PC-9 (cell line): ENCODE measurements at places on chromosomes 3 and 15. TPM values are rescaled to one million over a fixed set of nuclear protein-coding genes. Genes with fewer than 3 reads are reported as not detected.

GRCh38 chr3:60076331-60076730 lies 1026.5 kb upstream of the CFAP20DC start:
- H3K4me3 ChIP-seq, result no peak overlapping the region
- H3K27me3 ChIP-seq, result no peaks in the 10 kb centered on the region
- no peaks in the 10 kb centered on the region for H3K4me1 ChIP-seq
- DNase-seq, result no peak
- H3K27ac ChIP-seq, result no peak overlapping the region

DNA sequence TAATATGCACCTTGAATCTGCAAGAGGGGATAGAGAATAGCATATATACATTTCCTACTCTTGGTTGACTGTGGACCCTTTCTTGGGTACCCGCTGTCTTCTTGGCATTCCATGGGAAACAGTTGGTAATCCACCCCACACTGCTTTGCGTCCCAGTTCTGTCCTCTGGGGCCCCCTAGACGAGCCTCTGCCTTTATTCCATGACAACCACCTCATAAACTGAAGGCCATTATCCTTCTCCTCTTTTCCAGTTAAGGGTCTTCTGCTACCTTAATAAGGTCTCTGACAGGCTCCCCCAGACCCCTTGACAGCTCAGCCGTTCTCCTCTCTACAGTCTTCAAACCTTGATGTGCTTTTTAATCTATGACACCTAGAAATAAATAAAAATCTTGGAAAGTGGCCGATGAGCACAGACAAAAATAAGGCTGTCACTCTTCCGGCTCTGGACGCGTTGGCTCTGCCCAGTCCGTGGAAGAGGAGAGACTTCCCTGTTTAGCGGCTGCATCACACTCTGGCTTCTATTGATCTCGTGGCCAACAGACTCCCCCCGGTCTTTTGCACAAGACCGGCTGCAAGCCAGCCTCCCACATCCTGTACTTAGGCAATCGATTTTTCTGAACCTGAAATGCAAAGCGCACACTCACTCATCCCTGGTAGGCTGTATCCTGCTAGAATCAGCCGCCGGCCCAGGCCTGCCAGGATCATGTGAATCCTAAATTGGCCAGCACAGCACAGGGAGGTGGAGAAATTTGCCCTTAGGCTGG lies 251.0 kb upstream of the TLE3 start:
- no peak for DNase-seq
- no peaks in the 10 kb centered on the region for H3K27me3 ChIP-seq
- H3K36me3 ChIP-seq, result no peaks in the 10 kb centered on the region
- no peaks in the 10 kb centered on the region for H3K4me1 ChIP-seq
- peak overlapping the region; percentile 41; the same call in 1 of the 2 replicates for H3K27ac ChIP-seq

- H3K27ac ChIP-seq, result no peak overlapping the region
- H3K4me1 ChIP-seq, result no peaks in the 10 kb centered on the region
Measured at GRCh38 chr3:65619451-65619881, 419.3 kb downstream of the MAGI1 start.

GRCh38 chr15:79370716-79371115 lies 59.8 kb downstream of the TMED3 start:
- no peak for DNase-seq
- H3K36me3 ChIP-seq, result no peaks in the 10 kb centered on the region
- no peak overlapping the region for H3K4me3 ChIP-seq
- no peaks in the 10 kb centered on the region for H3K27me3 ChIP-seq

GRCh38 chr3:197407526-197407925 lies 109.1 kb upstream of the DLG1 start:
- no peak overlapping the region for H3K27ac ChIP-seq
- no peak overlapping the region for H3K4me3 ChIP-seq
- H3K4me1 ChIP-seq, result peaks cover 9% of the 10 kb centered on the region; the same call in 1 of the 2 replicates
- no peaks in the 10 kb centered on the region for H3K27me3 ChIP-seq
- no peak for DNase-seq

- H3K4me1 ChIP-seq, result no peaks in the 10 kb centered on the region
- H3K27me3 ChIP-seq, result peaks cover 14% of the 10 kb centered on the region
- no peak overlapping the region for H3K27ac ChIP-seq
- H3K36me3 ChIP-seq, result no peaks in the 10 kb centered on the region
- no peak for DNase-seq
Measured at GRCh38 chr15:77830051-77830468, 197.3 kb upstream of the LINGO1 start.

DNA sequence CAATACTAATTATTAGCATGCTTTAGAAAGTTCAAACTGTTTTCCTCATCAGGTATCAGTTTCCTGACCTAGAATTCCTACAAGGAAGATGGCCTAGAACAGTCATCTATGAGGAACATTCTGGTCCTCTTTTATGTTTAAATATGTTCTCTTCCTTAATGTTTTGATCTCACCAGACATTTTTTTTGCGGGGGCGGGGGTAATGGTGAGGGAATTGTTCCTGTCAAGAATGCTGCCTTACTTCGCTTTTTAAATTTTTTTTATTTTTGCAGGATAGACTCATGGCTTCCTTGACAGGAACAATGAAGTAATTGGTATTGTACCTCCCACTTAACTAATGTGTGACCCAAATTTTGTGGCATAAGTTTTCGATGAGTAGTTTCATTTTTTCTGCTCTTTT lies 44.3 kb upstream of the NANOGP8 start:
- H3K4me3 ChIP-seq, result no peak overlapping the region
- no peaks in the 10 kb centered on the region for H3K27me3 ChIP-seq
- DNase-seq, result no peak
- no peaks in the 10 kb centered on the region for H3K4me1 ChIP-seq
- no peaks in the 10 kb centered on the region for H3K36me3 ChIP-seq

IGSF10 gene
- total RNA-seq, result 0.25 and 0.55 TPM in 2 replicates

EXD1 gene
- total RNA-seq, result 0.70 TPM in 1 of 2 replicates, not detected in the other

TRPM7 gene
- 33.6 and 40.3 TPM in 2 replicates for total RNA-seq

GRCh38 chr3:197292083-197292646 lies 6.2 kb downstream of the DLG1 start:
- H3K27me3 ChIP-seq, result no peaks in the 10 kb centered on the region
- no peak for DNase-seq
- no peak overlapping the region for H3K4me3 ChIP-seq
- peaks cover 82% of the 10 kb centered on the region for H3K36me3 ChIP-seq

DNA sequence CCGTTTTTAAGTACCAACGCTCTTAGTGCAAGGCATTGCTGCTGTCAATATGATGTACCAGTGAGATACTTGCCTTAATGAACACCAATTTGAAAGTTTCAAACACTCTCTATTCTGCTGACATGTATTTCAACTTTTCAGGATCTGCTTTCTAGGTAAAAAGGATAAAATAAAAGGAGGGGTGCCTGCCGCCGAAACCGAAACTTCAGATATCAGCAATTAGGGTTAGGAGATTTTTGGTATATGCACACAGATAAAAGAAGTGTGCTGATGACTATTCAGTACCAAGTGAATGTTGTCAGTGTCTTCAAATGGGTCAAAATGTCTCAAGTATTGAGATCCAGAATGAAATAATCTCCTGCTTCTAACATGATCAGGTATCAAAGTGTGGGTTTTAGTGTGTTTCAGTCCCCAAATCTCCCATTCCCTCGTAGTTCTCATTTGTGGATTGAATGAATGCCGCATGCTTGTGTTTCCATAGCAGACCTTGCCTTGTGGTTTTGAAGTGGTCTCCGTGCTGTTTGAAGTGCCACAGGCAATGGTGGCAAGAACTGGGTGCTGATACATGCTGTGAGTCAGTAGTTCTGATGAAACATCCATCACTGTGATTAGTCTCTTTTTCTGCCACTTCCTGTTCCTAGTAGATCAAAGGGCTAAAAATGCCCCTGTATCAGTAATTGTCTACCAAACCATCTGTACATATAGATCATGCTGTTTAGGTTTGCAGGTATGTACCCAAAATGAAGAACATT lies 22.5 kb downstream of the CHST14 start:
- no peak overlapping the region for H3K4me3 ChIP-seq
- H3K27me3 ChIP-seq, result no peaks in the 10 kb centered on the region
- no peaks in the 10 kb centered on the region for H3K36me3 ChIP-seq
- peak; percentile 78 for DNase-seq
- H3K4me1 ChIP-seq, result peaks cover 15% of the 10 kb centered on the region
- peak overlapping the region; percentile 52 for H3K27ac ChIP-seq

CTSH gene
- total RNA-seq, result 101 and 128 TPM in 2 replicates

DNA sequence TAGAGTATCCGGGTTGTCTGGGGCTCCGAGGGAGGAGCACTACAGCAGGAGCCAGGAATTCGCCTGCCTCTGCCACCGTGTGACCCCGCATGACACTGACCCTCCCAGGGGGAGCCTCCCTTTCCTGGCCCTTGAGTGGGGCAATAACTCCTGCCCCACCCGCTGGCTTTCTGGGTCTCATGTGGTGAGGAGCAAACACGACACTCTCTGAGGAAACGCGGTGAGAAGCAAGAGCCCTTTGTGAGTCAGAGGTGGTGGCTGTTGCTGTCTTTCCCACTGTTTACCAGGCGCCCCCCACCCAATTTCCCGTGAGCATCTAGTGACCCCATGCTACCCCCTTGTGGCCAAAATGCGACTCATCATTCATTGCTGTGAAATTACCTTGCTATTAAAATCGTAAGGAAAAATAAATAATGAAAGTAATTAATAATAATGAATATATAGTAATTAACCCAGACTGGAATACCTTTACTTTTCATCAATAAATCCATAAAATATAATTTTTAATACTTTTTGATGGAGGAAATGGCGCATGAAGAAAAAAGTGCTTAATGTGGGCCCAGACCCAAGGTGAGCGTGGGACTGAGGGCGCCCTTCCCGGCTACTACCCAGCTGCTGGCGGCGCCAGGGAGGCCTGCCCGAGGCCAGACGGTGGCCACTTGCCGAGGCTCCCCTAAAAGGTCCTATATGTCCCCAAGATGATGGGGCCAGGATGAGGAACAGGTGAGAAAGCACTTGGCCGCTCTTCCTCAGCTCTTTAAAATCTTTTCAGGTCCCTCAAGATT lies 29.3 kb downstream of the CCNL1 start:
- no peaks in the 10 kb centered on the region for H3K27me3 ChIP-seq
- H3K4me1 ChIP-seq, result peaks cover 77% of the 10 kb centered on the region
- H3K36me3 ChIP-seq, result no peaks in the 10 kb centered on the region
- peak; percentile 92 for DNase-seq
- peak overlapping the region; percentile 43; the same call in 1 of the 2 replicates for H3K4me3 ChIP-seq

DNA sequence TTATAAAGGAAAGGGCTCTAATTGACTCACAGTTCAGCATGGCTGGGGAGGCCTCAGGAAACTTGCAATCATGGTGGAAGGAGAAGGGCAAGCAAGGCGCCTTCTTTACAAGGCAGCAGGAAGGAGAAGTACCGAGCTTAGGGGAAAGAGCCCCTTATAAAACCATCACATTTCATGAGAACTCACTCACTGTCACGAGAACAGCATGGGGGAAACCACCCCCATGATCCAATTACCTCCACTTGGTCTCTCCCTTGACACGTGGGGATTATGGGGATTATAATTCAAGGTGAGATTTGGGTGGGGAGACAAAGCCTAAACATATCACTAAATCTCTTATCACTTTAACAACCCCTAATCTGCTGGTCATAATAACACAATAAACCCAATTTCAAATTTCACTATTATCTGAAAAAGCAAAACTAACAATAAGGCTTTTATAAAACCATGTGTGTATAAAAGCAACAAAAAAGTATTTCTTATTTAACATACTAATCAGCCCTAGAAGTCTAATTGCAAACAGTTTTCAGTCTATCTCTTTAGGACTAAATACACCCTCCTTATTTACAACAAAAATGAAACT lies 43.2 kb downstream of the SCAPER start:
- no peaks in the 10 kb centered on the region for H3K27me3 ChIP-seq
- no peak overlapping the region for H3K27ac ChIP-seq
- no peaks in the 10 kb centered on the region for H3K4me1 ChIP-seq
- H3K36me3 ChIP-seq, result no peaks in the 10 kb centered on the region
- H3K4me3 ChIP-seq, result no peak overlapping the region
- no peak for DNase-seq

DNA sequence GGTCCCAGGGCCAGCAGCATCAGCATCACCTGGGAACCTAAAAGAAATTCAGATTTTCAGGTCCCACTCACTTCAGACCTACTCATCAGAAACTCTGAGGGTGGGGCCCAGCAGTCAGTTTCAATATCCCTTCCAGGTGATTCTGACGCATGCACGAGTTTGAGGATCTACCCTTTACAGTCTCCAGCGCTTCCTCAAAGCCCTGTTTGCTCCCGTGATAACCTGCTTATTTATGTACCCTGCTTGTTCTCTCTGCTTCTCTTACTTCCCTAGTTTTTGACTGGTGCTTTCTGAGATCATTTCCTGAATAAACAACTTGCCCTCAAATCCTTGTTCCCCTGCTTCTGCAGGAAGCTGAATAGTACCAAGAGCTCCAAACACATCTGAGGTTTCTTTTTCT lies 245.3 kb downstream of the ZNF621 start:
- no peaks in the 10 kb centered on the region for H3K27me3 ChIP-seq
- H3K36me3 ChIP-seq, result no peaks in the 10 kb centered on the region
- no peak overlapping the region for H3K27ac ChIP-seq
- no peaks in the 10 kb centered on the region for H3K4me1 ChIP-seq
- H3K4me3 ChIP-seq, result no peak overlapping the region
- no peak for DNase-seq

DNA sequence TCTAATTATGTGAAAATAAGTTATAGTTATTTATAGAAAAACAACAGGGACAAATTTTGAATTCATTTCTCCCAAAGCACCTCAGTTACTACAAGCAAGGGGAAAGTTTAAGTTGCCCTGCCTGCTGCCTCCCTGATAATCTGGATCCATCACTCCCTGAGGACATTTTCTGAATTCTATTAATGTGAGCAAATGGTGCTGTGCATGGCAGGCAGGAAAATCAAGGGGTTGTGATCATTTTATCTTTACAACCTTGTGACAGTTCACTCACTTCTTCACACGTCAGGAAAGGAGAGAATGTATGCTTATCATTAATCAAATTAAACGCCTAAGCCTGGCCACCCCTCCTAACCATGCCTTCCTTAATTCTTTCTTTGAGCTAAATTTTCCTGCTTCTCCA lies 39.3 kb downstream of the ITGB5 start:
- H3K27me3 ChIP-seq, result no peaks in the 10 kb centered on the region
- no peak overlapping the region for H3K27ac ChIP-seq
- H3K4me3 ChIP-seq, result no peak overlapping the region

- H3K27ac ChIP-seq, result no peak overlapping the region
- no peaks in the 10 kb centered on the region for H3K36me3 ChIP-seq
- H3K4me1 ChIP-seq, result no peaks in the 10 kb centered on the region
- H3K4me3 ChIP-seq, result no peak overlapping the region
- no peaks in the 10 kb centered on the region for H3K27me3 ChIP-seq
Measured at GRCh38 chr15:76866008-76866407, 39.1 kb downstream of the SCAPER start.

GRCh38 chr3:4751502-4752101 lies 227.6 kb upstream of the BHLHE40 start:
- no peaks in the 10 kb centered on the region for H3K36me3 ChIP-seq
- H3K27ac ChIP-seq, result peak overlapping the region; percentile 61
- H3K27me3 ChIP-seq, result no peaks in the 10 kb centered on the region
- H3K4me1 ChIP-seq, result peaks cover 19% of the 10 kb centered on the region
- no peak overlapping the region for H3K4me3 ChIP-seq

MITF gene
- total RNA-seq, result 15.5 and 17.2 TPM in 2 replicates
